ENCODE measurements at places on chromosomes 5 and 9.

- no peak for DNase-seq
These were observed 16.0 kb upstream of the SARDH start for GRCh38 chr9:133754187-133754586.

- DNase-seq = no peak
These were observed 30.9 kb upstream of the SEMA6A start for GRCh38 chr5:116605310-116606070.

DNA sequence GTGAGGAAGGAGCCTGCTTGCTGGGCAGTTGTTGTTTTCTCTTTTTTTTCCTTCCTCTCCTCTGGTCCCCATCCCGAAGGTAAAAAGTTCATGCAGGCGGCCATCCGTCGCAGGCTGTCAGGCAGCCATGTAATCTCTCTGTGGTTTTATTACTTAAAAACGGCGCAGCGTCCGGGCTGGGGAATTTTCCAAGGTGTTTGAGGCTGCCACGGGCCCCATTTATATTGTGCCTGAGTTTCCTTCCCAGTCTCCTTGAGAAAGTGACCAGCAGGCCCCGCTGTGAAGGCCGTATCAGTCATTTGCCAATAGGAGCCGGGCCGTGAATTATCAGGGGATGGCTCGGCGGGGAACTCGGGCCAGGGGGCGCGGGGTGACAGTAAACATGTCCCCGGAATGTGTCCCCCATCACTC is 289.7 kb downstream of the PBX3 start:
- no peak for DNase-seq

- DNase-seq = no peak
These were observed 5.0 kb upstream of the RHOBTB3 start for GRCh38 chr5:95725937-95726810.

GRCh38 chr5:73515232-73515631 is 17.0 kb downstream of the BTF3 start:
- peak; percentile 48 for DNase-seq

- DNase-seq = no peak
These were observed 58.2 kb downstream of the GADD45G start for GRCh38 chr9:89662718-89663613.

- DNase-seq = no peak
These were observed 41.9 kb upstream of the C5orf24 start for GRCh38 chr5:134803821-134804220.

- DNase-seq = no peak
These were observed 9.0 kb downstream of the FCN1 start for GRCh38 chr9:134908524-134909309.

GRCh38 chr5:23405316-23406068 is 101.9 kb upstream of the PRDM9 start:
- DNase-seq = no peak

DNA sequence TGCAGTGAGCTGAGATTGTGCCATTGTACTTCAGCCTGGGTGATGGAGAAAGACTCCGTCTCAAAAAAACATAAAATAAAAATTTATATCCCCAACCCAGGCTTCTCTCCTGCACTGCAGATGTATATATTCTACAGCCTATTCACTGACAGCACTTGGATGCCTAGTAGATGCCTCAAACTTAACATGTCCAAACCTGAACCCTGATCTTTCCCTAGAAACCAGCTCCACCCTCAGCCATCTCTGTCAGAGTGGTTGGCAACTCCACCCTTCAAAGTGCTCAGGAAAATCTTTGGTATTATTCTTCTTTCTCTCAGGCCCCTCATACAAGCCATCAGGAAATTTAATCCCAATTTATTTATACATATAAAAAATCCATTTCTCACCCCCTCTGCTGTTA is 36.9 kb upstream of the TXN start:
- DNase-seq = no peak

DNA sequence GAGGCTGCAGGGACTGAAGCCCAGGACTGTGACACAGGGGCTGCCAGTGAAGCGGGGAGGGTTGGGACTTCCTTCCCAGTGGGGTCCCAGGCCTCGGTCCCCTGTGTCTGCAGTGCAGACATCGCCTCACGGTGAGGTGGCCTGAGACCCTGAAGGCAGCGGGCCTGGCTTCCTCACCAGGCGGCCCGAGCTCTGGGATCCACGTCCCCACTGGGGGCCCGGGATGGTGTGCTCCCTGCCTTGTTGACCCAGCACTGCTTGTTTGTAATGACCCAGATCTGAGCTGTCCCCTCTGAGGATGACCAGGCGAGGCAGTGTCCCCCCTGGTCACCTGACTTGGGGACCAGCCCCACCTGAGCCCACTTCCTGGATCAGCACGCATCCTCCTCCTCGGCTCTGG is 53.1 kb downstream of the COL5A1 start:
- no peak for DNase-seq

GRCh38 chr5:179146277-179146676 is 86.1 kb downstream of the ZNF354C start:
- DNase-seq = no peak

DNA sequence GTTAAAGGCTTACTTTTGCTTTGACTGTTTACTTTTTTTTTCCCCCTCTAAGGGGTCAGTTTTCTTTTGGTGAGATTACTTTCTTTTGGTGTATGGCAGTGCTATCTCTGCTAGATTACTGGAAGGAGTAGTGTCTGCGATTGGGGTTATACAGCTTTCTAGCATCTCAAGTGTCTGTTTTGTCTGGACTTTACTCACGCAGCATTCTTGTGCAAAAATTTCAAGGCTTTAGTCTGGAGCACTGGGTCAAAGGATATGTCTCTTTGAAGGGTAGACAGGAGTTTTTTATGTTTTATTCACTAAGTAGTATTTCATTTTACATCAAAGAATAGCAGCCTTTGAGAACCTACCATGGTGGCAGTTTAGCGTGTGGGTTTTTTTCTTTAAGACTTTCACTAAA is 52.6 kb downstream of the NDUFS4 start:
- no peak for DNase-seq

- peak; percentile 31 for DNase-seq
These were observed 10.8 kb downstream of the TCF7 start for GRCh38 chr5:134125039-134126015.

- no peak for DNase-seq
These were observed 44.9 kb upstream of the STXBP1 start for GRCh38 chr9:127567035-127567729.

- DNase-seq = no peak
These were observed 22.1 kb upstream of the LRRC14B start for GRCh38 chr5:169071-169727.

GRCh38 chr9:93091056-93091452 is 5.0 kb upstream of the CARD19 start:
- DNase-seq = no peak

- no peak for DNase-seq
These were observed 143.0 kb upstream of the RPS23 start for GRCh38 chr5:82421119-82421518.

DNA sequence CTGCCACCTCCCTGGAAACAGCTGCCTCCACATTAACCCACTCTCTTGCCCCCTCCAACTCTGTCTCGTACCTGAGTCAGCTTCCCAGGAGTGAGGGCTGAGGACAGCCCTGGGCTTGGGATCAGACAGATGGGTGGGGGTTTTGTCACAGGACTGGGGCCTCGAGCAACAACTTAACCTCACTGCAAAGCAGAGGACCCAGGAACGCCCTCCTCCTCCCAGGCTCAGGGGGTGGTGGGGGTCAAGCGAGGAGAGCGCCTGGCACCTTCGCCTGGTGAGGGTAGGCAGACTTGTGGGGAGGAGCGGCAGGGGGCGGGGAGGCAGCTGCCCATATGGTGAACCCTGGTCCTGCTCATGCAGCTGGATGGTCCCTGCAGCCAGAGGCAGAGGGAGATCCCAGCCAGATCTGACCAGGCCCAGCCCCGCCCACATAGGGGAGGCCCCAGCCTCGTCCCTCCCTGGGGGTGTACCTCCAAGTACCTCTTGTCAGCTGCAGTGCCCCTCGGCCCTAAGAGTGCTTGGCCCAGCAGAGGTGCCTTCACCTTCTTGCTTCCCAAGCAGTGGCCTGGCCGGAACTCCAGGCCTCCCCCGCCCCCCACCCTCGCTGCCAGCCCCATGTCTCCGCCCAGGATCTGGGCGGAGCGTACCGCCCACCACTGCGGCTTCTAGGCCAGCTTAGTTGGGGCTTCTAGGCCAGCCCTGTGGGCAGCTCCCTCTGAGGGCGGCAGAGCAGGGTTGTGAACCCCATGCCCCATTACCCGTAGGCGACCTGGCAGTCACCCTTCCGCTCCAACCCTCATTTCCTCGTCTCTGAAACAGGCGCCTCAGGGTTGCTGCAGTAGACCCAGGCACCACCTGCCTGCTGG is at the start of gene SARDH:
TSS of gene SARDH (minus strand) at position 579 of the 866 bp plus-strand sequence. CDS start 4,179 bp downstream, outside the sequence.
- peak; percentile 55 for DNase-seq

DNA sequence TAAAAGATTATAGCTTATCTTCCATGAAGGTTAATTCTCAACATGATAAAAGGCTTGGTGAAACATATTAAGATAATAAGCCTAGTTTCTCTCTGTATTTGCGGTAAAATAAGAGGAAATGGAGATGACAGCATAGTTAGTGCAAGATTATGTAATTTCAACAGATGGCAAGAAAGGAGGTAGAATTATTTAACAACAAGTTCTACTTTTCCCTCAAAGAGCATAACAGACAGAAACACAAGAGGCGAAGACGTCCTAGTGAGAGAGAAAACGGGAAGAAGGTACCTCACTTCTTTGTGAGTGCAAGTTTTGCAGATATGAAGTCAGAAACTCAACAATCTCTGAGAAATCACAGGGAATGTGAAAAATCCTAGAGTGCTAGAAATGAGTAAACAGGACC is 144.8 kb upstream of the ADCY2 start:
- DNase-seq = no peak

GRCh38 chr5:131532031-131532640 is 102.9 kb downstream of the RAPGEF6 start:
- DNase-seq = no peak

GRCh38 chr5:107389775-107390148 is 281.0 kb downstream of the EFNA5 start:
- DNase-seq = no peak

DNA sequence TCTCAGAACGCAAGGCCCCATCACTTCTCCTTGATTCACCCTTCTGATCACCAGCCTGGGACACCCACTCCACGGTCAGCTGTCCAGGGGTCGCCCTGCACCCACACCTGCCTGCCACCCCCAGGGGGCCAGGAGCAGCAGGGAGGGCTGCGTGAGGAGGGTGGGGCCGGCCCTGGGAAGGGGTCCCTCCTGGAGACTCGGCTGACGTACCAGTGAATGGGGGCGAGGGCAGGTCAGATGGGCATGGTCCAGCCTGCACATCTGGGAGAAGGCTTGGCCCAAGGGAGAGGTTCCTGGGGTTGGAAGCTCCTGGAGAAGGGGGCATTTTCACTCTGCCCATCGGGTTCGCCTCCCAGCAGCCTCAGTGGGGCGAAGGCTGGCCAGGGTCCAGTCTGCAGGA is 21.8 kb upstream of the SARDH start:
- no peak for DNase-seq

- DNase-seq = no peak
These were observed 15.2 kb upstream of the HMHB1 start for GRCh38 chr5:143796753-143797152.

DNA sequence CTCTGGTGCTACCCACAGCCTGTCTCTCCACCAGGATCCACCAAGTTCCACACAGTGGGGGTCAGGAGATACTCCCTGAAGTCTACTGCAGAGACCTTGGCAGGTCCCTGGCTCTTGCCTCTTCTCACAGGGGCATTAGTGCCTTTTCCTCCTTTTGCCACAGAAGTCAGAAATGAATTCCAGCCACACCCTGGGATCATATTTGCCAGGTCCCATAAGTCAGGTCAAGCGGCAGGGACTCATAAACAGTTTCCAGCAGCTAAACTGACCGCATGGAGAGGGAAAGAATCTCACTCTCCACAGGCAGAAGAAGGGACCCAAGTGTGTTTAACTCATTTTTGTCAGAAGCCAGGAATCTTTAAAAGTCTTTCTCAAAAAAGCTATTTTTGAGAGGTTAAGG is 13.3 kb upstream of the IFNK start:
- DNase-seq = no peak

DNA sequence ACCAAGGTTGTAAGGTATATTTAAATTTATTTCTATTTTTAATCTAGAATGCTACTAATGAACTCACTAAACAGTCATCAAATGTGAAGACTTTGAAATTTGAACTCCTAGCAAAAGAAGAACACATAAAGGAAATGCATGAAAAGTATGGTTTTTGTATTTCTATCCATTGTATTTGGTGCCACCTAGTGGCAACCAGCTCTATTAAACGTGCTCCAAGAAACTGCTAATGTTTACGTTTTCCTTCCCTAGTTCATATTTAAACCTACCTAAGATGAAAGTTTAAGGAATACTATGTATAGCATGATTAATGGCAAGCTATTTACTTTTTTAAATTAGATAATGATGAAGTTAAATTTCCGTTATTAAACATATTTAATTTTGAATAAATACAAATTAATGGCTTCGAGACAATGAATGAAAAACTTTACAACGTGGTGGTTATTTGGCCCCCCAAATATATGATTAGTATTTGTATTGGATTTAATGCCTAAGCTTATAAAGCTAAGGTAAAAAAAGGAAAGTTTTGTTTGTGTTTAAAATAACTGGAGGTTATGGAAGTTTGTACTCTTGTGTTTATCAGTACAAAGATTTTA is 115.9 kb upstream of the SH3GL2 start:
- peak; percentile 63 for DNase-seq

GRCh38 chr5:43065387-43065947 is 25.3 kb upstream of the ANXA2R start:
- DNase-seq = no peak

GRCh38 chr9:1248743-1249142 is 198.6 kb downstream of the DMRT2 start:
- DNase-seq = no peak

DNA sequence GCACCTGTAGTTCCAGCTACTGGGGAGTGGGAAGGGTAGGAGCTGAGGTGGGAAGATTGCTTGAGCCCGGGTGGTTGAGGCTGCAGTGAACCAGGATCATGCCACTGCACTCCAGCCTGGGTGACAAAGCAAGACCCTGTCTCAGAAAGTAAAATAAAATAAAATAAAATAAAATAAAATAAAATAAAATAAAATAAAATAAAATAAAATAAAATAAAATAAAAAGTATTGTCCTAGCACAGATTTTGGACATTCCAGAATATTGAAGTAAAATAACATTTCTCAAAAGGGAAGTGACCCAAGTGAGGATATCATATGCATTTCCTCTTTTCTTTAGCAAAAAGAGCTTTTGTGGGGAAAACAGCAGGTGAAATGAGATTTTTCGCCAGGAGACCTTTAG is 83.5 kb downstream of the TMEM174 start:
- DNase-seq = no peak

GRCh38 chr5:109928046-109928445 is 238.3 kb downstream of the MAN2A1 start:
- DNase-seq = no peak

- DNase-seq = no peak
These were observed 393.9 kb downstream of the ARHGEF28 start for GRCh38 chr5:74019923-74020322.

GRCh38 chr5:172795318-172795977 is 24.5 kb upstream of the DUSP1 start:
- no peak for DNase-seq

GRCh38 chr9:137319011-137319738 is 17.1 kb upstream of the NRARP start:
- DNase-seq = no peak

GRCh38 chr9:91042024-91042423 is 240.4 kb downstream of the SYK start:
- no peak for DNase-seq

Data from COR-L47 (cell line).